ENCODE measurements at places on chromosomes 3 and 15.

DNA sequence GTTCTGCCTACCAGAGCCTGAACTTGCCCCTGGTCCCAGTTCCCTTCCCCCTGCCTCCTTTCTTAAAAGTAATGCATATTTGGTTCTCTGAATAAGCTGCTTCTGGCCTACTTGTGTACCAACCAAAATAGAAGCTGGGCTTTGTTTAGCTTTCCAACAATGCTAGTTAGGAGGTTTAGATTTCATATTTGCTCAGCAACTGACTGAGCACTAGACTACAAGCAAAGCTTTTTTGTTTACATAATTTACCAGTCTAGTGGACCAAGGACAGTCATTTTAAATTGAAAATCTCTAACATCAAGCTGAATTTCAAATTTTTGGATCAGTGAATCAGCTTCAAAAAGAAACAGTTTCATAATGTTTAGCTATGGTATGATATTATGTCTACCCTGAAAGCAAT lies 331.2 kb downstream of the ULK4 start:
- no peak for DNase-seq

DNA sequence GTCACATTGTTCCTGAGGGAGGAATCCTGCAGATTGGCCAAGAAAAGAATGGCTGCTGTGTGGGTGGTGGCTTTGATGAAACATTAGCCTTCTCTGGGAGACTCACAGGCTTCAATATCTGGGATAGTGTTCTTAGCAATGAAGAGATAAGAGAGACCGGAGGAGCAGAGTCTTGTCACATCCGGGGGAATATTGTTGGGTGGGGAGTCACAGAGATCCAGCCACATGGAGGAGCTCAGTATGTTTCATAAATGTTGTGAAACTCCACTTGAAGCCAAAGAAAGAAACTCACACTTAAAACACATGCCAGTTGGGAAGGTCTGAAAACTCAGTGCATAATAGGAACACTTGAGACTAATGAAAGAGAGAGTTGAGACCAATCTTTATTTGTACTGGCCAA lies 6.1 kb downstream of the PTX3 start:
- DNase-seq: no peak

DNA sequence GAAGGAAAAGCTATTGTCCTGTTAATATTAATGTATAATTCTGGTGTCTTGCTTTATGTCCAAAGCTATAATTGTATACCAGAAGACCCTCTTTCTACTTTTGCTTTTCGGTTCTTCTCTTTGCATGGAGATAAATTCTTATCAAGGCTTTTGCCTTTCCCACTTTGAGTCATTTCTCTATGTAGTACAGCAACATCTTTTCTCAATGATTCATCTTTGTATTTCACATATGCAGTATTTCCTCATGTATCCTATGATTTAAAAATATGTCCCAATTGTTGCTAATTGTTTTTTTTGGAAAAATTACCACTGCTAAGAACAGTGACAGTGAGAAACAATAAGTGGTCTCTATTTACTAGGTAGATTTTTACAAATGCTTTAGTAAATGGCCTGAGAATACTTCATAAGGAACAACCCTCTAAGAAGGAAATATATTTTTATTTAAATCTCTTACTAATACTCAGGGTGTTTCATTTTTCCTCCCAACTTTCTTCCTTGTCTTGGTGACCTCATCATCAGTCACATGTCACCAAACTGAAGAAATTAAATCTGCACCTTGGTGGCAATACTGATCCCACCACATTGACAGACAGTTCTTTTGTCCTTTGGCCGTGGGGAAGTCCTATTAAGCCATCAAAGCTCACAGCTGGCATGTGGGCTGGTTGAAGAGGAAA lies 290.6 kb downstream of the SATB1 start:
- DNase-seq: no peak

DNA sequence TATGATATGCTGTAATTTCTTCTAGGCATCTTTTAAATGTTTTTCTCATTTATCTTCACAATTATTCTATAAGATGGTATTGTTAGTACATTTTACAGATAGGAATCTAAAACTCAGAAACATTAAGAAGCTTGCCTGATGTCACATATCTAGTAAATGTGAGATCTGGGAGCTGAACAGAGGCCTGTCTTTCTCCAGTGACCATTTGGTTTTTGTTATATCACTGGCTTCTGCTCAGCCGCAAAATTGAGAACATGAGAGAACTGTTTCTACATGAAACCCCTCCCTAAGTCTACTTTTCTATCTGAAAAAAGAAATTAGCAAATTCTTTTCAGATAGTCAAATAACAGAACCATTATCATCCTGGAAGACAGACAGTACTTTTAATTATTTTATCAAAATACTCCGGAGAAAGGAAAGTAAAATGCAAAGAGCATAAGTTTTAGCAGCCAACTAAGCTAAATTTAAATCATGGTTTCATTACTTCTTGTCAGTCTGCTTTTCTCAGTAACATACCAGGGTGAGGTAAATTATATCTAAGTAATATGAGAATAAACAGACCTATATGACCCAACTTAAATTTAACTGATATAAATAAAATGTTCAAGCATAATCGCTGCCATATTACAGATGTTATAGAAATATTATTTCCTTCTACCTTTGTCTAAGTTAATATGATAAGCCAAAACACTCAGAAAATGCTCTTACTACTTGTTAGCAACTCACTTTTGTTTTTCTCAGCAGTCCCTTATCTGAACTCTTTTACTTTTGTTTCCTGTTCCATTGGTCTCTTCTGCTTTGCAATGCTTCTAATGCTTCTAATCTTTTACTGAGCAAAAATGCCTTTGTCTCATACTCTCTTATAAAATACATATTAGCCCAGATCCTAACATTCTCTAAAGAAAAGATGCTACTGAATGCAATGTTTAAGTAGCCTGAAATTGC lies 68.0 kb upstream of the MBNL1 start:
- no peak for DNase-seq

DNA sequence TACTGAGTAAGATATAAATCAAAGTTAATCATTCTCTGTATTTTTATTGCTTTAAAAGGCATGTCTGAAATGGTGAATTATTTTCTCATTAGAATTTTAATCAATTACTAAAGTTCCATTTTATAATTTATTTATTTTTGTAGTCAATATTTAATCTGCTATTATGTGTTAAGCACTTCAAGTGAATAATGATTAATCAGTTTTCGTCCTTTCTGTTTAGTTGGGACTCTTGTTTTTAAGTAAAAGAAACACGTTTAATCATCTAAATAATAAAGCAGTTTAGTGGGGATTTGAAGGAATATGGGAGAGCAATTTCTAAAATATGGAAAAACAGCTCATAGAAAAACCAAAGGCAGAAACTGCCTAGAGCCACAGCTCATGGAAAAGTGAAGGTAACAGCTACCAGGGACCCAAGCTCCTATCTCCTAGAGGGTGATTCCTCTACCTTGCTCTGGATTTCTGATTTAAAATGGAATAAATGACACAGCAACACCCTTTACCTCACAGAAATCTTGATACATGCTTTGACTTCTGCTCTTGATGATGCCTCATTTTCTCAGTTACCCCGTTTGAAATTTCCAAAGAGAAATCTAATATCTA lies 28.0 kb upstream of the SUCNR1 start:
- no peak for DNase-seq

GRCh38 chr3:71523628-71524027 lies 59.9 kb downstream of the FOXP1 start:
- DNase-seq: no peak

DNA sequence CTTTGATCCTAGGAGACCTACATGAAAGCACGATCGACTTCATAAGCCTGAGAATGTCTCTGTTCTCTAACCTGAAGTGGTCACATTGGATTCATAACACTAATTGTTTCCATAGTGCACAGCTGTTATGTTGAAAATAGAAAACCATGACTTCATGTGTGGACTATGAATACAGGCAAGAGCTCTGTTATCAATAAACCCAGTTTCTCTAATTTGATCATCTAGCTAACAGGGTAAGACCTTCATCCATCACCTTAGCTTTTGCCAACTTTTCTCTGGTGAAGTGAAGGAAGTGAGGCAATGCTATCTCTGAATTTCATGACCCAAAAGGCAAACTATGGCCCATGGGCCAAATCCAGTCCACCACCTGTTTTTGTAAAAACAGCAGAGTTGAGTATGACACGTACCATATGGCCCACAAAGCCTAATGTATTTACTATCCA lies 27.2 kb downstream of the ABI3BP start:
- no peak for DNase-seq

DNA sequence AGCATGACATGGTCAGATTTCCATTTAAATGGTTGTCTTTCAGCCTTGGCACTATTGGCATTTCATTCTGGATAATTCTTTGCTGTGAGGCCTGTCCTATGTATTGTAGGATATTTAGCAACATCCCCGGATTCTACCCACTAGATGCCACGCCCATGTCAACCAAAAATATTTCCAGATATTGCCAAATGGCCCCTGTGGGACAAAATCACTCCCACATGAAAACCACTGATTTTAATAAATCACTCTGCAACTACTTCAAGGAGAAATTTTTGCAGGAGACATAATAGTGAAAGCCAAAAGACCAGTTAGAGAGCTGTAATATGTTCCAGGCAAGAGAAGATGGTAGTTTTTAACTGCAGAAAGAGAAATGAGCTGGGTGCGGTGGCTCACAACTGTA lies 55.9 kb upstream of the RARB start:
- no peak for DNase-seq

GRCh38 chr15:74799255-74799855 lies 13.3 kb upstream of the LMAN1L start:
- DNase-seq: no peak

GRCh38 chr15:74132681-74133651 lies 2.6 kb downstream of the ISLR2 start:
- no peak for DNase-seq

- no peak for DNase-seq
Measured at GRCh38 chr3:81013360-81013759, 748.1 kb downstream of the GBE1 start.

- no peak for DNase-seq
Measured at GRCh38 chr3:121803771-121804320, 31.0 kb downstream of the IQCB1 start.

DNA sequence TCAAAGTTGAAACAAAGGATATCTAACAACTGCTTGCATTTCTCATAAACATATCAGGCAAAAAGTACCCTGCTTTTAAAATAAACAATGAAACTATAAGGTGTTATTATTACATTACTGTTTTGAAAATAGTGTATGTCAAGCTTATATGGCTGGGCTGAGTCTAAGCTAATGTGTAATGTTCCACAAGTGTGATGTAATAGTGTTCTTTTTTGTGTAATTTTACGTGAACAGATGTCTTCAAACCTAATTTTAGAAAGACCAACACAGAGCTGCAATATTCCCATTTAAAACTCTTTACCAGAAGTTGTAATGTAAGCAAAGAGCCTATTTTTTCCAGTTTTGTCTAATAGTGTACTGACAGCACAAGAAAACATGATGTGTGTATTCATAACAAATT lies 34.0 kb downstream of the MINDY2 start:
- no peak for DNase-seq

- no peak for DNase-seq
Measured at GRCh38 chr3:190076136-190076535, 44.6 kb downstream of the P3H2 start.

GRCh38 chr15:43702701-43703424 lies 9.2 kb downstream of the CKMT1A start:
- no peak for DNase-seq

GRCh38 chr15:62896969-62897486 lies 145.5 kb upstream of the TPM1 start:
- DNase-seq: peak; percentile 73

DNA sequence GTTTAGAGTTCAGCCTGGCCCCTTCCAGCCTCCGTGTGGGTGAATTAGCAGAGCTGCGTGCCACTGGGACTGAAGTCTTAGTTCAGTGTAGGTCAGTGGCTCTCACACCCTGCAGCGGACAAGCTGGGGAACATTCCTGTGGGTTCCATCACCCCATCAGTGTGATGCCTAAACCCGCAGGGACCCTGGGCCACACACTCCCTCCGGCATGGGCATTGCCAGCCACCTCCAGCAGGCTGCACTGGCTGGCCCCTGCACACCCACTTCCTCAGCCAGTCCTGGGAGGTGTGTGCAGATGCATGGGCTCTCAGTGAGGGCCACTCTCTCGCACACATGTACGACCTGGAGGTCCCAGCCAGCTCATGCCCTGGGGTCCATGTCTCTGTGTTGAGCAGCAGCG lies 32.1 kb upstream of the TOPBP1 start:
- no peak for DNase-seq

DNA sequence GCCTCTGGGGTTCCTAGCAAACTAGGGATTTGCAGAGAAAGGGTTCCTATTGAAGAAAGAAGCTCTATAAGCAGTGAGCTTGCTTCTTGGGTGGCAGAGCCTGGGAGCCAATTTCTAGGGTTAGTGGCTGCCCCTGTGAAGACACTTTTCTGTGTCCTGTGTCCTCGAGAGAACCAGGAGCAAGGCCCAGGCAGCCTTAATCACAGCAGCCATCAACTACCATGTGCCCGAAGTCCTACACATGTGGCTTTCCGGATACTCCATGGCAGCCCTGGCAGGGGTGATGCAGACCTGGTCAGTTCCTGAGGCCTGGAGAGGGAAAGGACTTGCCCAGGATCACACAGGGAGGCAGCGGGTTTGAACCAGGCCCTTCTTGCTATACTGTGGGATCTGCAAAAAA lies 27.7 kb upstream of the TSPAN3 start:
- peak; percentile 65 for DNase-seq

- DNase-seq: no peak
Measured at GRCh38 chr3:172282850-172283249, 165.4 kb downstream of the GHSR start.

DNA sequence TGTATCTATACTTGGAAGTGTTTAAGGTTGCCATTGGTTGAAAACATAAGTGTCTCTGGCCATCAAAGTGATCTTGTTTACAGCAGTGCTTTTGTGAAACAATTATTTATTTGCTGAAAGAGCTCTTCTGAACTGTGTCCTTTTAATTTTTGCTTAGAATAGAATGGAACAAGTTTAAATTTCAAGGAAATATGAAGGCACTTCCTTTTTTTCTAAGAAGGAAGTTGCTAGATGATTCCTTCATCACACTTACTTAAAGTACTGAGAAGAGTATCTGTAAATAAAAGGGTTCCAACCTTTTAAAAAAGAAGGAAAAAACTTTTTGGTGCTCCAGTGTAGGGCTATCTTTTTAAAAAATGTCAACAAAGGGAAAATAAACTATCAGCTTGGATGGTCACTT lies 19.7 kb downstream of the B3GNT5 start:
- DNase-seq: no peak

GRCh38 chr3:106425026-106425425 lies 556.2 kb upstream of the CBLB start:
- DNase-seq: no peak

DNA sequence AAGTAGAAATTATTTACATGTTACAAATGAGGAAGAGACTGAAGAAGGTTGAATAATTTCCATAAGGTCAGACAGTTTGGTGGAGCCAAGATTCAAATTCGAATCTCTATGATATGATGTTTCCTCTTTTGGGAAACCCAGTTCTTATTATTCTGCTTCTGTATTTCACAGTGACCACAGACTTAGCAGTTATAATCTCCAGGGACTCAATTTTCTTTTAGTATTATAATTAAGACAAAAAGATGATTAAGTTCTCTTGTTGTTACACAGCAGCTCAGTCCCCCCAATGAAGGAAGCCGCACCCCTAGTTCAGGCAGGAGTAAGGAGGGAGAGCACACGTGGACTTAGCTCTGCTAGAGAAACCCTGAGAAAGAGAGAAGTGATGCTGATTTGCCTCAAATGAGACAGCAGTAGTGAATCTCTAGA lies 130.6 kb downstream of the CCNL1 start:
- no peak for DNase-seq

GRCh38 chr15:75531041-75531450 lies 48.1 kb downstream of the PTPN9 start:
- DNase-seq: peak; percentile 50
